ENCODE measurements at places on chromosomes 13 and 19.

- DNase-seq, result no peak
Observed at GRCh38 chr19:49684983-49685553, 4.3 kb upstream of the ADM5 start.

- no peak for DNase-seq
Observed at GRCh38 chr13:111344471-111345191, 24.2 kb downstream of the TEX29 start.

DNA sequence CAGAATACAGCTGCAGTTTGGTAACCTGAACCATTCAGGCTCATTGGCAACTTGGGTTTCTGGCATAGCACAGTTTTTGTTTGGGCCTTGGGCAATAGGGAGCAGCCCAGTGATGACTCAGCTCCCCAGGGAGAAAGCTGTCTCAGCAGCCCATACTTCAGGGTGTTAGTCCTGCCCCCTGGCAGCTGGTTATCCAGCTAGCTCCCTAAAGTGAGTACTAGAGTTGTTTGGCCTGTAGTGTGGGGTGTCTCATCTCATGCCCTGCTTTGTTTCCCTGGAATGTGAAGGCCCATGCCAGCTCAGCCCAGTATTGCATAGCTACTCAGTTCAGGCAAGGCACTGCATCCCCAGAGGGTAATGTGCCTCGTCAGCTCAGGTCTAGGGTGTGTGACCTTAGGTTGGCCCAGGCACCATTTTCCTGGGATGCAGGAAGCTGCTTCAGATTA is 18.2 kb upstream of the ZNF543 start:
- no peak for DNase-seq

DNA sequence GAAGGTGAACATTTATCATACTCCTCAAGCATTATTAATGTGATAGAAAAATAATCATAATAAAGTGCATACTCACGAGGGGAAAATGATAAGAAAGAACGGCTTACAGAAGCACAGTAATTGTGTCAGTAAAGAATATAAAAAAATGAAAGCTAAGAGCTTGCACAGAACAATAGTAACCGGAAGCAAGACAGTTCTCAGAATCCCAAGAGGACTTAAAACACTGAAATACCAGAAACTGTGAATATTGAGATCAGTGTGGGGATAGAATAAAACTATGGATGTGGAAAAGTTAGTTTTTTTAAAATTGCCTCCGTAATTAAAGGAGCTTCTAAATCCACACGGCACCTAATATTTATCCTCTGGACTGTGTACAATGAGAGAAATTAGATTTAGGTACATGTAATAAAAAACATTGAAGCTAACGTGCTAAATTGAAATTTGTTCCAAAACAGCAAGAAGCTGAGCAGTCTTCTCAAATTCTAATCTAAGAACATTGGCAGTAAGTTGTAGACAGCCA is 482.7 kb downstream of the SLITRK6 start:
- DNase-seq, result no peak

DNA sequence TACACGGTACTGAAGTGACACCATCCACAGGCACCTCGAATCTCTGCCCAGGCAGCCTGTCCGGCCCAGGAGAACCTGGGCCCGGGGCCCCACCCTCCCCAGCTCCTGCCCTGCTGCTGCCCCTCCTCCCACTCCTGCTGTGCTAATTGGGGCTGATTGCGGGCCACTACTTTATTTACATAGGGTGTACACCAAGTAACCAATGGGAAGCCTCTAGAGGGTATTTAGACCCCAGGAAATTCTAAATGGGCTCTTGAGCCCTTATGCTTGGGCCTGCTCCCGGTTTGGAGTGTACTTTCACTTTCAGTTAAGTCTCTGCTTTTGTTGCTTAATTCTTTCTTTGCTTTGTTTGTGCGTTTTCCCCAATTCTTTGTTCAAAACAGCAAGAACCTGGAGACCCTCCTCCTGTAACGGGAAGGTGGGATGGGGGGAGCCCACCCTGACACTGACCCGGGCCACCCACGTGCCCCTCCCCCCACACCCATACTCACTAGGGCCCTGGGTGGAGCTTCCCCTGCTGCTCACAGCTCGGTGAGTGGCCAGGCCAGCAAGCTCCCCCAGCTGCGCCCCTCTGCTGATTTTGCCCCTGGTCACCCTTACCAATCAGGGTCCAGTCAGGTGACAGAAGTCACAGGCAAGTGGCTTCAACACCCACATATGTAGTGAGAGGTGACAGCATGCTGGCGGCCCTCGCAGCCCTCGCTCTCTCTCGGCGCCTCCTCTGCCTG is 9.4 kb downstream of the SCGB2B2 start:
- no peak for DNase-seq

- DNase-seq, result no peak
Observed at GRCh38 chr13:30755678-30756077, 20.3 kb downstream of the ALOX5AP start.

DNA sequence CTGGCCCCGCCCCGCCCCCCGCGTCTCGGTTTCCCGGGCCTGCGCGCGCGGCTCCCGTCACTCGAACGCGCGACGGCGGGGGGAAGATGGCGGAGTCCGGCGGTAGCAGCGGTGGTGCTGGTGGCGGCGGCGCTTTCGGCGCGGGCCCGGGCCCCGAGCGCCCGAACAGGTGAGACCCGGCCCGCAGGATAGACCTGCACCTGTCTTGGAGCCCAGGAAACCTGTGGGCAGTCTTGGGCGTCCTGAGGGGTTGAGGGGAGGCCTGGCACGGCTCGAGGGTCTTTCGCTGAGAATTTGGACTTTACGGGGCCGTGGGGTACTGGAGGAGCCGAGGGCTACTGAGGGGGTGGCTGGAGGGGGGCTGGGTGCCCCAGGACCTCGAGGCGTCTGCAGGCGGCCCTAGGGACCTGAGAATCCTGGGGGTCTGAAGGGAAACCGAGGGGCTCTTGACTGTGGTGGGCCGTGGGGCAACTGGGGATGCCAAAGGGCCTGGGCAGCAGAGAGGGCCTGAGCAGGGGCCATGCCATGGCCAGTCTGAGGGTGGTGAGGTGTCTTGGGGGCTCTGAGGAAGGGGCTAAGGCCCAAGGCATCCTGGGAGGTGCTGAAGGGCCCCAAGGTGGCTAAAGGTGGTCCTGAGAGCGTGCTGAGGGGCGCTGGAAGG is at the start of gene KLHL26:
Gene KLHL26, plus strand, starts transcription at position 60 of the 661 bp plus-strand sequence. Its CDS starts 27 bp downstream, at position 87.
- no peak for DNase-seq

DNA sequence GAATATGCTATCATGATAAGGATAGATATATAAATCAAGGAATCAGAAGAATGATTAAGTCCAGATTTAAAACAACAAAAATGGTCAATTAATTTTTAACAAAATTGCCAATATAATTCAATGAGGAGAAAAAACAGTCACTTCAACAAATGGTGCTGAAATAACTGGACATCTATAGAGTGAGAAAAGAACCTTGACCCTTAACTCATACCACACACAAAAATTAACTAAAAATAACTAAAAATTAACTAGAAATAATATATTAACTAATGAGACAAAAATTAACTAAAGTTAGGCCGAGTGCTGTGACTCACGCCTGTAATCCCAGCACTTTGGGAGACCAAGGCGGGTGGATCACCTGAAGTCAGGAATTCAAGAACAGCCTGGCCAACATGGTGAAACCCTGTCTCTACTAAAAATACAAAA is 9.5 kb downstream of the LGALS7 start:
- no peak for DNase-seq

GRCh38 chr13:21511849-21512248 is 52.7 kb upstream of the ZDHHC20 start:
- no peak for DNase-seq

- no peak for DNase-seq
Observed at GRCh38 chr19:19670070-19670551, 1.5 kb downstream of the ZNF101 start.

DNA sequence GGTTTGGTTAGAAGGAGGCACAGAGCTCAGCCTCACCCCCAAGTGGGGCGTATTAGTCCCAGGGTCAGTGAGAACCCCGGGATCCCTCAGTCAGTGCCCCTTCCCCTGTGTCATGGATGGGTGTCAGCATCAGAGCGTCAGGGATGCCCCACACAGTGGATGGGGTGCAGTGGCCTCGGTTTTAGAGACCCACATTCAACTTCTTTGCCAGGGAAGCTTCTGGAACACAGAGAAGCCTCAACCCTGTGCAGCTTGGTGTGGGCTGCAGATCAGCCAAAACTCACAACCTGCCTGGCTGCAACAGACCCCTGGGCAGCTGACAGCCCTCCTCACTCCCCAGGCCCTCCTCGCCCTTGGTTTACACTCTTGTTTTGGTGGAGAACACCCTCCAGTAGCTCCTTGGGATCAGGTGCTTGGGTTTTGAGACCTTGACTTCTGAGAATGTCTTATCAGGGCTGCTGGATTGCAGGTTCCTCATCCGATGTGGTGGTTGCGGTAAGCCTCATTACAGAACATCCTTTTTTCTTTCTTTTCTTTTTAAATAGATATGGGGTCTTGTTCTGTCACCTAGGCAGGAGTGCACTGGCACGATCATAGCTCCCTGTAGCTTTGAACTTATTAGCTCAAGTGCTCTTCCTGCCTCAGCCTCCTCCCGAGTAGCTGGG is 11.0 kb downstream of the ZNF333 start:
- no peak for DNase-seq

GRCh38 chr19:37007587-37008220 is 70.5 kb upstream of the ZNF420 start:
- no peak for DNase-seq

DNA sequence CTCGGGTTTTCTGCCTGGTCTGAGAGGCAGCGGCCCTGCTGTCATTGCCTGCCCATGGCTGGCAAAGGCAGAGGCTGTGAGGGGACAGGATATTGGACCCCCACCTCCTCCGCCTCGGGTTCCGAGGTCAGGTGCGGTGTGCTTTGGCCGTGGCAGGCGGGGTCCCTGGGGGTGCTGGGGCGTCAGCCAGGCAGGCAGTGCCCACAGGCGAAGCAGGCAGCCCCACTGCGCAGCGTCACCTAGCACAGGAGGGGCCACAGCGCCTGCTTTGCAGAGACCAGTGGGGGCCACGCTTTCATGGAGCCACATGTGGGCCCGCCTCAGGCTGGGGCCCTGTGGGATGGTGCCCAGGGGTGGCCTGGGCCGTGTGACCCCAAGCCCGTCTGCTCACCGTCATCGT is 96.0 kb downstream of the KDM4B start:
- DNase-seq, result no peak
